ENCODE measurements at places on chromosomes 3 and 15. TPM values are rescaled to one million over a fixed set of nuclear protein-coding genes. Genes with fewer than 3 reads are reported as not detected.

CCDC13 gene
- total RNA-seq: 0.94 TPM

CLSTN2 gene
- total RNA-seq: 0.61 TPM

SNAP23 gene
- total RNA-seq: 34.0 TPM

IL20RB gene
- 0.94 TPM for total RNA-seq
